ENCODE measurements at places on chromosomes 2 and 18. TPM values are rescaled to one million over a fixed set of nuclear protein-coding genes. Genes with fewer than 3 reads are reported as not detected.

The TLX2 gene
- polyA plus RNA-seq: not detected

The TMEM200C gene
- polyA plus RNA-seq: 8.2 TPM

The SETBP1 gene
- 13.7 TPM for polyA plus RNA-seq

The TUBA3E gene
- polyA plus RNA-seq: not detected

The SYT4 gene
- 167 TPM for polyA plus RNA-seq

The RAB6D gene
- polyA plus RNA-seq: 0.68 TPM

The CPSF3 gene
- polyA plus RNA-seq: 56.0 TPM

The INPP1 gene
- 20.9 TPM for polyA plus RNA-seq

The GALR1 gene
- polyA plus RNA-seq: 0.14 TPM

The ELAC1 gene
- 20.6 TPM for polyA plus RNA-seq

The SALL3 gene
- polyA plus RNA-seq: 0.24 TPM

The RTKN gene
- 6.1 TPM for polyA plus RNA-seq

The SELENOI gene
- 22.4 TPM for polyA plus RNA-seq

The GULP1 gene
- 4.9 TPM for polyA plus RNA-seq

The CRYBA2 gene
- not detected for polyA plus RNA-seq

The STK39 gene
- polyA plus RNA-seq: 9.5 TPM

The CXCR2 gene
- polyA plus RNA-seq: not detected

The GLB1L gene
- 8.0 TPM for polyA plus RNA-seq

The MROH2A gene
- not detected for polyA plus RNA-seq

The CFAP65 gene
- 1.7 TPM for polyA plus RNA-seq

The ST8SIA3 gene
- polyA plus RNA-seq: 27.4 TPM

The GAL3ST2 gene
- not detected for polyA plus RNA-seq

The CRYGD gene
- not detected for polyA plus RNA-seq

The CEP192 gene
- 31.7 TPM for polyA plus RNA-seq

The DYNC2LI1 gene
- 65.5 TPM for polyA plus RNA-seq

The IL36G gene
- polyA plus RNA-seq: not detected

The LPIN1 gene
- polyA plus RNA-seq: 44.3 TPM

The ALS2 gene
- polyA plus RNA-seq: 26.6 TPM

The TM4SF20 gene
- polyA plus RNA-seq: not detected

The VWC2L gene
- polyA plus RNA-seq: 0.31 TPM

The LIMS3 gene
- polyA plus RNA-seq: 2.7 TPM

The TMEM198 gene
- 44.0 TPM for polyA plus RNA-seq

The CNRIP1 gene
- 26.7 TPM for polyA plus RNA-seq

The CTLA4 gene
- not detected for polyA plus RNA-seq

The ATF2 gene
- polyA plus RNA-seq: 89.2 TPM

The SCN9A gene
- polyA plus RNA-seq: 10.4 TPM

The CIDEA gene
- not detected for polyA plus RNA-seq

The UGT1A9 gene
- not detected for polyA plus RNA-seq

The SOS1 gene
- 19.0 TPM for polyA plus RNA-seq

The IL37 gene
- polyA plus RNA-seq: not detected

The ZNF892 gene
- 9.3 TPM for polyA plus RNA-seq

The PID1 gene
- 11.0 TPM for polyA plus RNA-seq

The GREB1 gene
- 24.5 TPM for polyA plus RNA-seq

The RSAD2 gene
- 0.16 TPM for polyA plus RNA-seq

The EPB41L5 gene
- 32.9 TPM for polyA plus RNA-seq

The GALNT3 gene
- 7.4 TPM for polyA plus RNA-seq

The SLC23A3 gene
- polyA plus RNA-seq: 0.28 TPM

The REG1A gene
- not detected for polyA plus RNA-seq

The MCM6 gene
- 7.0 TPM for polyA plus RNA-seq

The LRATD1 gene
- 81.4 TPM for polyA plus RNA-seq

The DSG3 gene
- not detected for polyA plus RNA-seq

The KIF3C gene
- polyA plus RNA-seq: 65.3 TPM

The PDCD1 gene
- not detected for polyA plus RNA-seq

The EFEMP1 gene
- polyA plus RNA-seq: 2.3 TPM

The FAP gene
- polyA plus RNA-seq: 0.16 TPM

The CD8B2 gene
- polyA plus RNA-seq: not detected

The TUBA3D gene
- polyA plus RNA-seq: not detected

The COLEC12 gene
- 0.76 TPM for polyA plus RNA-seq

The RGPD4 gene
- polyA plus RNA-seq: 0.26 TPM

The IRS1 gene
- polyA plus RNA-seq: 7.4 TPM

Measured in neural cell (in vitro differentiated cells).